Activated CD8-positive, alpha-beta T cell treated with anti-CD3 and anti-CD28 coated beads for 36 hours (primary cell): ENCODE measurements at places on chromosomes 3 and 15.
A peak's percentile ranks its signal among the peaks of the same experiment; 100 is the strongest.

DNA sequence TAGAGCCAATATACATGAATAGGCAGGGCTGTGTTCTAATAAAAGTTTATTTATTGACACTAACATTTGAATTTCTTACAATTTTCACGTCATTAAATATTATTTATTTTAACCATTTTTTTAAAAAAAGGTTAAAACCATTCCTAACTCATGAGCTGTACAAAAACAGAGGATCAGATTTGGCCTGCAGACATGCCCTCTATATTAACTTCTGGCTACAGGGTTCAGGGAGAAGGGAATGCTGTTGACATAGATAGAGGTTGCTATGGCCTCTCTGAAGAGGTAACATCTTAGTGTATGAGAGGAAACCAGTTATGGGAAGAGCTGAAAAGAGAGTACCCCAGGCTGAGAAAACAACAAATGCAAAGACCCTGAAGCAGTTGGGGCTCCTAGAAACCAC, 19.1 kb upstream of the RAP2B start:
- no peak for DNase-seq

GRCh38 chr3:163622384-163622783, 1455.9 kb downstream of the SI start:
- DNase-seq = no peak

- no peak for DNase-seq
Observed at GRCh38 chr15:49986326-49986725, 132.7 kb downstream of the ATP8B4 start.

- DNase-seq = peak; percentile 13
Observed at GRCh38 chr3:45054196-45054857, 28.2 kb downstream of the CLEC3B start.

- no peak for DNase-seq
Observed at GRCh38 chr3:150429767-150430671, 21.9 kb downstream of the TSC22D2 start.

- DNase-seq = no peak
Observed at GRCh38 chr3:40178012-40178594, 131.4 kb upstream of the EIF1B start.
